ENCODE measurements at places on chromosomes 3 and 15.

DNA sequence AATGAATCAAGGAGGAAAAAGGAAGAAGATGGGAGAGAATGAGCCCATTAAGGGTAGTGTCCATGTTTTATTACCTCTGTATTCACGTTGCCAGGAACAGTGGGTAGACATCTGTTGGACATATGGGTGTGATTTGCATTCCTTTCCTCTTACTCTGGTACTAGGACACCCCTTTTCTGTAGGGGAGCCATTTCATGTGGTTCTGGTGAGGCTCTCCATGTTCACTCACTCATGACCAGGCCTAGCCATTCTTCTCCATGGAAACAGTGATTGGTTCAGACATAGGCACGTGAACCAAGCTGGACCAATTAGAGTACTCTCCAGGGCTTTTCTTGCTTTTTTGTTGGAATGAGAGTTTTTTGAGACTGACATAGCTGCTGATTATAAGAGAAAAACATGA is 39.6 kb upstream of the PDCD6IP start:
- DNase-seq = no peak

GRCh38 chr3:101202640-101203039 is 117.7 kb downstream of the IMPG2 start:
- no peak for DNase-seq

- DNase-seq = no peak
Measured at GRCh38 chr15:78251136-78251535, 13.2 kb upstream of the DNAJA4 start.

DNA sequence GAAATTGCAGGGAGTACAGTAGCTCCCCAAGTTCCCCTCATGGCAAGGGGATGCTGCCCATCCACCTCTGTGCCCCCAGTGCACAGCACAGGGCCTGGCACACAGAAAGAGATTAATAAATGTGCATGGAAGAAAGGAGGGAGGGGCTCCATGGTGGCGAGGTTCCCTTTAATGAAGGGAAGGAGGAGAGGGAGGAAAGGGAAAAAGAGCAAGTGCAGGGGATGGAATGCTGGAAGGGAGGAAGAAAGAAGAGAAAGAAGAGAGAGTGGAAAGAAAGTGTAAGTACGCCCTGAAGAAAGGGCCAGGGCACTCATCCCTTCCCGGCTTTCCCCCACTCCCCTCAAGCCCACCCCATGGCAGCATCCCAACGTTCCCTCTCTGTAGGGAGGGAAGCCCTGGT is 1.5 kb upstream of the VIPR1 start:
- no peak for DNase-seq

DNA sequence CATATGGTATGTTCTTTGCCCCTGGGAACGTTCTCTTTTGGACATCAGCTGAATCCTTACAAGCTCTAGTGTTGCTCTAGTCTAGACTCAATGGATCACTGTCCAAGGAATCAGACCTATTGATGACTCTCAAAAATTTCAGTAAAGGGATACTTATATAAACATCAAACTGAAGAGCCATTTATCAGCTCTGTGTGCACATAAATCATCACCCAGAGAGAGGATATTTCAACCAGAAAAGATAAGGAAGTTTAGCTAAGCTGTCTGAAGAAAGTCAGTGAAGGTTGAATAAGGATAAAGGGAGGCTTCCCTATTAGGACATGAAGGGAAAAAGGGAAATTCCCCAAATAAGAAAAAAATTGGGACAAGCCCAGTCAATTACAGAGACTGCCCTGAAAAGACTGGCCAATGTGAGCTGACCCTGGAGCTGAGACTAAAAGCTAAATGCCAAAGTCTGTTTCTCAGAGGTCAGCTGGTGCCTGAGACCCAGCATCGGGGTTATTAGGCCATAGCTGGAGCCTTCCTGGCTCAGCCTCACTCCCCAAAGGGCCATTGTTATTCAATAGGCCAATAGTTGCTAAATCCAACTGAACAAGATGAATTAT is 424.1 kb upstream of the THBS1 start:
- DNase-seq = no peak

DNA sequence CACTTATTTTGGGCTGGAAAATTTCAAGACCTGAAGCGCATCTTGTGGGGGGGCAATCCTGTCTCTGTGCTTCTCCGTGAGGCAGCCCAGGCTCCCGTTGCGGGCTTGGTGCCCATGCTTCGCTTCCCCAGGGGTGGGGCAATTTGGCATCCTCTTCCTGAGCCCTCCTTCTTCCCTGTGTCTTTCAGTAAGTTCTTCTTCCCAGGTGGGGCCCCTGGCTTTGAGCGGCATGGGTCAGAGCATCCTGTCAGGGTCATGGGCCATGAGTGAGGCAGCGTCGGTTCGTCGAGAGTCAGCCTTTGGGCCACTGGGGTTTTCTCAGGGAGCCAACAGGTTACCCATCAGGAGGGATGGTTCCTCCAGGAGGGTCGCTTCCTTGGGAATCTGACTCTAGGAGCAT is 200.7 kb downstream of the UBE3A start:
- no peak for DNase-seq

DNA sequence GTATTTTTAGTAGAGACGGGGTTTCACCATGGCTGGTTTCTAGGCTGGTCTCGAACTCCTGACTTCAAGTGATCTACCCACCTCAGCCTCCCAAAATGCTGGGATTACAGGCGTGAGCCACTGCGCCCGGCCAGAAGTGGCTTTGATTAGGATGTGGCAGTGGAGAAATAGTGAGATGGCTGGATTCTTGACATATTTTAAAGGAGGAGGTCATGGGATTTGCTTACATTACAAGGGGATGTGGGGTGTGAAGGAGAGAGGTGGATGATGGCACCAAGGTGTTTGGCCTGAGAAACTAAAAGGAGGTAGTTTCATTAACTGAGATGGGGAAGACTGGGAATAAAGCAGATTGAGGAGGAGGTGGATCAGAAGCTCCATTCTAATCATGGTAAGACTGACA is 15.0 kb upstream of the LTF start:
- no peak for DNase-seq

DNA sequence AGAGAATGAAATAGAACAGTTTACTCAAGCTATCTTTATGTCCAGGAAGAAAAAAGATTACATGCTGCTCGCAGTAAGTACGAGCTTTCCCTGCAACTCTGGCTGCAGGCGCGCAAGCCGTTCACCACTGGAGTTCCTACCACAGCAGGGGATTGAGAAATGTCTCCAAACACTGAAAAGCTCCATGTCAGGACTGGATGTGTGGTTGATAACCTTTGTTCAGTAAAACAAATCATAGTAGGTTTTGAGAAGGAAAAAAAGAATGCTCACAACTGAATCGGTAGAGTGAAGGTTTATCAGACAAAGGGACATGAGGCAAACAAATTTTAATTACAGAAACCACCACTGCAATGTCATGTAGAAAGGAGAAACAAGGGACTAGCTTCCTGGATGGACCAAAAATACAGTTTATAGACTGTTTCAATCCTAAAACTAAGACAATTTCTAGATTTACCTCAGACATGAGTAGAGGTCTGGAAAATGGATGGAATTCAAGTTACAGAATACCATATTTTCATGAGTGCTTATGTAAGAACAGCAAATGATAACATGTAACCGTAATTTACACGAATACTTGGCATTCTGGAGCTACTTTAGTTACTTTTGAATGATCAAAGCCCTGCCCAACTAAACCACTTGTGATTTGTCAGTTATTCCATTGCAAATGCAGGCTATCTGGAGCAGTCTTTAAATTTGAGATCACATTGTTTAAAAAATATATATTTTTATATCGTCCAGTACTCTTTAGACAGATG is 471.1 kb downstream of the SHQ1 start:
- DNase-seq = no peak

GRCh38 chr3:45034612-45035252 is 8.6 kb downstream of the CLEC3B start:
- DNase-seq = no peak

- DNase-seq = no peak
Measured at GRCh38 chr3:72289692-72290071, 504.7 kb upstream of the PROK2 start.

- no peak for DNase-seq
Measured at GRCh38 chr15:52715411-52715810, 36.2 kb upstream of the ATOSA start.

DNA sequence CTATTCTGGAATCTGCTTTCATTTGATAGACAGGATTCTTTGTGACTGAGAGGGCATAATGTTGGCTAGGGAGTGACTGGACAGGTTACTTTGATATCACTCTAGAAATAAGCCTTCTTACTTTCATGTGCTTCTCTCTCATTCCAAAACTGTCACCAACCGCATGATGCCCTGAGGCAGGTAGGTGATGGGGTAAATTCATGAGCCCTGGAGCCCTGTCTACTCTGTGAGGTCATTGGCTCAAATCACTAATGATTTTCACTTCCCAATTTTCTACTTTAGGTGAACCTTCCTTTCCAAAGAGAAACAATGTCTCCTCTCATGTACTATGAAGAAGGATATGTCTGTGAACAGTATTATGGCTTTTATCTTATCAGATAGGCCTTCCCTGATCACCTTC is 596.7 kb downstream of the TUSC7 start:
- DNase-seq = no peak

- DNase-seq = no peak
Measured at GRCh38 chr15:97993310-97993738, 32.8 kb downstream of the ARRDC4 start.

DNA sequence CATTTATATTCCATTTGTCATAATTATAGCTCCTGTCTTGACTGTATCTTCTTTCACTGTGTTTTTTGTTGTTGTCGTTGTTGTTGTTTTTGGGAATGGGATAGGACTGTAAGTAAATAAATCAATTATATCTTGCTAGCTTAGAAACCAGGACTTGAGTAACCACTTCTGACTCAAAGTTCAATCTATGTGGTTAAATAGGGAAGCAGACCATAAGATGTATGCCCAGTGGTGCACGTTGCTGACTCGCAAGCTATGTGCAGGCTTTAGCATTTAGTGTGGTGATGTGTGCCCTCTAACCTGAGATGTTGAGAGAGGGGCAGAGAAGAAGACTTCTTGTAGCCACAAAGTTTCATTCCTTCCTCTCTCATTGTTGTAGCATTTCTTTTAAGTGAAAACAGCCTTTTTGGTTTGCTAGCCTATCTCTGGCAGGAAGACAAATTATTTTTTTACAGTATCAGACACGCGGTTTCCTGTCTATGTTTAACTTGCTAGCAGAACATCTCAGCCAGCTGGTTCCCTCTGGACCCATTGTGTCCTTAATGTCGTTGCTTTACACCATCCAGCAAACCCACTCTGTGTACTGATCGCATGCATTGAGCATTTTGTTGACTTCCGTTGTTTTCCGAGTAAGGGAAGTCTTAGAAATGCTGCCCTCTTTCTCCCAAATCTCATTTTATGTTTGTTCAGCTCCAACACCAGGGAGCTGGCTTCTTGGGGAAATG is 52.1 kb downstream of the TGFBR2 start:
- no peak for DNase-seq

DNA sequence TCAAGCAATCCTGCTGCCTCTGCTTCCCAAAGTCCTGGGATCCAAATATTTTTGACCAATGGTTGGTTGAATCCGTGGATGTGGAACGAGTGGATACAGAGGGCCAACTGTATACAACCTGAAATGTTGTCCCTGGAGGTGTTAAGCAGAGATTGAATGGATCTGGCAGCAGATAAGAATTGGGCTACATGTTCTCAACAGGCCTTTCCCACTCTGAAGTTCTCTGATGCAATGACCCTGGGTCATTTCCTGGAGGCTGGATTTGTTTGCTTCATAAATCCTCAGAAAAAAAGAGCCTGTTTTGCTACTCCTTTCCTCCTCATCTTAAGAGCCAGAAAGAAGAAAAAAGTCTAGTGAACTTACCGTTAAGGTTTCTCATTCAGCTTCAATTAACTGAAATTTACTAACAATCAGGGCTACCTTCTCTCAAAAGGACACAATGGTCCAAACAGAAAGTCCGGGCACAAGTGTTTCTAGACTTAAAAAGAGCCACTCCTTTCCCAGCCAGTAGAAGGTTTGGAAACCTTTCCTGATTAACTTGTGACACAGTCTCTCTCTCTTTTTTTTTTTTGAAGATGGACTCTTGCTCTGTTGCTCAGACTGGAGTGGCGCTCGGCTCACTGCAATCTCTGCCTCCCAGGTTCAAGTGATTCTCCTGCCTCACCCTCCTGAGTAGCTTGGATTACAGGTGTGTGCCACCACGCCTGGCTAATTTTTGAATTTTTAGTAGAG is 6.5 kb downstream of the ARHGEF3 start:
- no peak for DNase-seq

DNA sequence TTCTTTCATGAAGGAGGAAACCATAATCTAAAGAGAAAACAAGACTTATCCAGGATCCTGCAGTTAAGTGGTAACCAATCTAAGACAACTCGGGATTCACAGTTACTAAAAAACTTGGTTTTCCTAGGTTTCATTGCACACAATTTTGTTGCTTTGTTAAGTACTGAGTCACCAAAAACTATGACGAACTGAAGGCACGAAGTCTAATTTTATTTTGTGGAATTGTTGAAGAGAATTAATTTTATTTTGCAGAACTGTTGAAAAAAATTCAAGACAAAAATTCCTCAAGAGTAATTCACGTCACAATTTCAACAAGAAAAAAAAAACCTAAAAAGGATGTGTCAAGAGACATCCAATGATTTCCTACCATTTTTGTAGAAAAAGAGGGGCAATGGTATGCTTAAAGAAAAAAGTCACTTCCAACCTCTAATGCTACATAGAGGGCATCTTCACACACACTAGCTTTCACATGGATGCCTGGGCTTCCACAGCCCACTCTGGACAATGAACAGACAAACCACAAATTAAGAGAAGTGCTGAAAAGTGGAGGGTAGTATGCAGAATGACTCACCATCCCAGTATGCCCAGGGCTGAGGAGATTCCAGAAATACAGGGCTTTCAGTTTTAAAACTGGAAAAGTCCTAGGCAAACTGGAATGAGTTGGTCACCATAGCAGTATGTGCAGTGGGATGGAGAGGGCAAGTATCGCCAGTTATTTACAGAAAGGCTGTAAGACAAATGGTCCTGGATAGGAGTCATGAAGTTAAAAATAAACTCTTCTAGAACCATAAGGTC is 29.2 kb downstream of the PLOD2 start:
- no peak for DNase-seq

DNA sequence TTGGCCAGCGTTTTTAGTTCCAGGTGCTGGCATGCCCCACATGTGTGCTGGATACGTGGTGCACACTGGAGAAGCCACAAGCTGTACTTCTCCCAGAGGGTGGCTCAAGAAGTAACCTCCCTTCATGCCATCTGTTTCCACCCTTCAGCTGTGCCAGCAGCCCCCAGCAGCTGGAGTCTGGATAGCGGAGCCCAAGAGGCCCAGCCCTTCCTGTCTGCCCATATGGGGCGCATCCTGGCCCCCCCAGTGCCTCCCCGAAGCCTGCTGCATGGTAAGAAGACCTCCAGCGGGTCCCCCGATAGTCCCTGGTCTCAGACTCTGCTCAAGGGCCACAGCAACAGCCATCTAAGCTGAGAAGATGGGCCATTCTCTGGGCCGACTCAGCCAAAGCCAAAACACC is 5.8 kb upstream of the MANF start:
- DNase-seq = no peak
